ENCODE measurements at places on chromosomes 4 and X.

- no peak for DNase-seq
These were observed 171.9 kb downstream of the TMA16 start for GRCh38 chr4:163666332-163666873.

- no peak for DNase-seq
These were observed 53.7 kb downstream of the ZFX start for GRCh38 chrX:24203072-24203808.

DNA sequence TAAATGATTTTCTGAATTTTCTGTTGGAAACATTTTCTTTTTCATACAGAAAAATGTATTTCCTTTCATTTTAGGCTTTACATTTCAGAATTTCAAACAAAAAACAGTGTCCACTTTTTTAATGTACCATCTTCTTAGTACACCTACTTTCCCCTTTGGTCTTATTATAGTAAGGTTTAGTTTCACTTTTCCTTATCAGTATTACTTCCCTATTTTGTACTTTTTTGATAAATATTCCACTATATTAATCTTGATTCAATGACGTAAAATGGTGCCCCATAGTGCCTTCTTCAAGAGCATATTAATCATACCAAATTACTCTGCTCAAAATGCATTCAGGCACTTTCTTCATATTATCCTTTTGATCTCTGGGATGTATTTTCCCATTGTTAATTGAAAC, 52.5 kb downstream of the BANK1 start:
- no peak for DNase-seq

DNA sequence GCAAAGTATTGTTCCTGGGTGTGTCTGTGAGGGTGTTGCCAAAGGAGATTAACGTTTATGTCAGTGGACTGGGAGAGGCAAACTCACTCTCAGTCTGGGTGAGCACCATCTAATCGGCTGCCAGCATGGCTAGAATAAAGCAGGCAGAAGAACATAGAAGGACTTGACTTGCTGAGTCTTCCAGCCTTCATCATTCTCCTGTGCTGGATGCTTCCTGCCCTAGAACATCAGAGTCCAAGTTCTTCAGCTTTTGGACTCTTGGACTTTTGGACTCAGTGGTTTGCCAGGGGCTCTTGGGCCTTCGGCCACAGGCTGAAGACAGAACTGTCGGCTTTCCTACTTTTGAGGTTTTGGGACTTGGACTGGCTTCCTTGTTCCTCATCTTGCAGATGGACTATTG, 15.3 kb upstream of the ENPP6 start:
- DNase-seq = no peak

DNA sequence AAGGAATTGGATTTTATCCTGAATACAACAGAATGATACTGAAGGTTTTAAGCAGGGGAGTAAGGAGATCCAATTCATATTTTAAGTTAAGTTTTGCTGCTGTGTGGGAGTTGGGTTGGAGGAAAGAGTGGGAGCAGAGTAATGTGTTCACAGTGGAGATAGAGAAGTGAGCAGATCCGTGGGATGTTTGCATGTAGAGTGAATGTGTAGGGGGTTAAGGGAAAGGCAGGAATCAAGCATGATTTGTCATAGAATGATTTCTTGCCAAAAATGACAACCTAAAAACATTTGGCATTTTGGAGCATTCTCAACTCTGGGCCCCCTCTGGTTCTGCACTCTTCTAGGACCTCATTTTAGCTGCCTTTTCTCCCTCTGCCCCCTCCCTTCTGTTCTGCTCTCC, 76.6 kb downstream of the ARHGAP10 start:
- no peak for DNase-seq

DNA sequence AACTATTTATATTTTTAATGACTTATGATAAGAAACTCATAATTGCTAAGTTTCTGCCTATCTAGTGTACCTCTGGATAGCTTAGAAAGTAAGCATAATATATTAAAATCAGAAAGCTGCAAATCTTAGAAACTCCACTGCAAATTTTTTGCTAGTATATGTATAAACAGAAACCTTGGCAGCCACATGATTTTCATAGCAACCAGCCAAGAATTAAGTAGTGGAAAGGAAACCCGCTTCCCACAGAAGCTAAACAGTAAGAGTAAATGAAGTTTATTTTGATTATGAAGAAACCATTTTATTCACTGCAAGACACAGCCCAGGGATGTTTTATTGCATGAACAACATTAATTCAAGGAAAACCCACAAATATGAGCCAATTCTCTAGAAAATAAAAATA, 872.5 kb upstream of the ADGRL3 start:
- no peak for DNase-seq

GRCh38 chrX:3963980-3964379, 250.5 kb upstream of the PRKX start:
- DNase-seq = no peak

- no peak for DNase-seq
These were observed 111.0 kb downstream of the FRYL start for GRCh38 chr4:48669086-48669485.

GRCh38 chr4:150230561-150230960, 152.3 kb downstream of the DCLK2 start:
- DNase-seq = no peak

- no peak for DNase-seq
These were observed 232.0 kb upstream of the KLF8 start for GRCh38 chrX:56000174-56000573.

GRCh38 chrX:45774961-45775360, 574.3 kb upstream of the DIPK2B start:
- DNase-seq = peak; percentile 2

GRCh38 chrX:13369256-13370030, 49.6 kb upstream of the ATXN3L start:
- no peak for DNase-seq

GRCh38 chr4:11636551-11636950, 207.9 kb upstream of the HS3ST1 start:
- DNase-seq = no peak
